ENCODE measurements at places on chromosomes 2 and 18. TPM values are rescaled to one million over a fixed set of nuclear protein-coding genes. Genes with fewer than 3 reads are reported as not detected.

RNF152 gene
- total RNA-seq, result 4.8 TPM

- peak; percentile 51 for DNase-seq
These were observed 108.3 kb downstream of the PIEZO2 start for GRCh38 chr18:11040823-11041656.

- no peak for DNase-seq
These were observed 132.7 kb downstream of the ALPK2 start for GRCh38 chr18:58496231-58496630.

GRCh38 chr2:237892478-237892877, 33.1 kb downstream of the RAMP1 start:
- no peak for DNase-seq

GRCh38 chr18:49050452-49050851, 99.7 kb upstream of the SMAD7 start:
- DNase-seq, result no peak

DNA sequence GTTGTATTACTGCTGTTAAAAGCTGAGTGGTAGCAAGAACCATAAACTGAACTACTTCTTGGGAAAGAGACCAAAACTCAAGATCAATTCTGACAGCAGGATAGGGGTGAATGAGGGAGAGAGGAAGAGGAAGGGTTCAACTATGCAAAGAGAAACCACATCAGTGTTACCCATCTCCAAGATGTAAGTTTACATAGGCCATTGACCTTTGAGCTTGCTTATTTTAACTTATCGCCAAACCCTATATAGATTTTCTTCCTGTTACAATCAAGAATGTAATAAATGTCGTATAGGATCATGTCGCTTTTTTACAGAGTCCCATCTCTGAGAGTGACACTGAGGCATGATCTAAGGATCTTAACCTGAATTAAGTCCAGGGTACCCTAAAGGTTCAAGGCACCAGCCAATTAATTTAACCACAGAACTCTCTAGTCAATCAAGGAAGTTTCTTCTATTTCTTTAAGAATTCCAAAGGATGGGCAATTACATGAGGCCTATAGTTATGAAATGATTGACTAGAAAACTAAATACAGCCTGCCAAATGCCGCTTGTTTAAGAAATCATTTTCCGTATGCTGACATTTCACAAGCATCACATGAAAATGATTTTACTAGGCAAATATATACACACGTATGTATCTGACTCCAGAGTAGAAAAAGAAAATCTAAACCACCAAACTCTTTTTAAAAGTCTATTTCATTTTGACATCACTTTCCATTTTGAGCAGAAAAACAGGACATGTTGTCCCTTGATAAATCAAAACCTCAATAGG, 11.8 kb downstream of the RND3 start:
- DNase-seq, result no peak

DNA sequence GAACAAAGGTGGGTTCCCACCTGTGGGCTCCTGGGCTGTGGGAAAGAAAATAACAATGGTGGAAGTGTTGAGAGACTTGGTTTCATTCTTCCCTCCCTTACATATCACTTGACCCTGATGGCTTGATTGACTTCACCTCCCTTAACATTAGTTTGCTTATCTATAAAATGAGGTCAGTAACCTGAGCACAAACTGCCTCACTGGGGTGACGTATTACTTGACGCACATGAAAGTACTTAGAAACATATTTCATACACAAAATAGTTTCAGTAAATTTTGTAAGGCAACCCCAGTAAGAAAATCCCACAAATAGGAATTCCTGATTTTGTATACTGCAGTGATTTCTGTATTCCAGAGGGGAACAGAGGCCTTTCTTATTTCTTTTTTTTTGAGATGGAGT, 29.4 kb upstream of the LPIN2 start:
- no peak for DNase-seq

DOK1 gene
- total RNA-seq, result 0.84 TPM

DNA sequence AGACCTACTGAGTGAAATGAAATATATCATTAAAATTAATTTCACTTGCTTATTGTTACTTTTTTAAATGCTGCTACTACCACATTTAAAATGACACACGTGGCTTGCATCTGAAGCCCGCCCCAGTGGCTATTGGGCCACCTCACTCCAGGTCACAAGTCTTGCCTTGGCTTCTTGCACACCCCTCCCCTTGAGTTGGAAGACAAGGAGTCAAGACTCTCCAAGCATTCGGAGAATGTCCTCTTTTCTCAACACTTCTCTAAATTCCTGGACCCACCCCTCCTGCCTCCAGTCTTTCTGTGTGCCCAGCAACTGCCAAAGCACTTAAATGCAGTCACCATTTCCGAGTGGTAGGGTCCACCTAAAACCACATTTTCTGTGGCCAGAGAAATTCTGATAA, 73.4 kb downstream of the ZBTB7C start:
- DNase-seq, result no peak

MAP3K19 gene
- total RNA-seq, result not detected

GRCh38 chr18:63619661-63620060, 24.4 kb downstream of the SERPINB4 start:
- DNase-seq, result no peak

DNA sequence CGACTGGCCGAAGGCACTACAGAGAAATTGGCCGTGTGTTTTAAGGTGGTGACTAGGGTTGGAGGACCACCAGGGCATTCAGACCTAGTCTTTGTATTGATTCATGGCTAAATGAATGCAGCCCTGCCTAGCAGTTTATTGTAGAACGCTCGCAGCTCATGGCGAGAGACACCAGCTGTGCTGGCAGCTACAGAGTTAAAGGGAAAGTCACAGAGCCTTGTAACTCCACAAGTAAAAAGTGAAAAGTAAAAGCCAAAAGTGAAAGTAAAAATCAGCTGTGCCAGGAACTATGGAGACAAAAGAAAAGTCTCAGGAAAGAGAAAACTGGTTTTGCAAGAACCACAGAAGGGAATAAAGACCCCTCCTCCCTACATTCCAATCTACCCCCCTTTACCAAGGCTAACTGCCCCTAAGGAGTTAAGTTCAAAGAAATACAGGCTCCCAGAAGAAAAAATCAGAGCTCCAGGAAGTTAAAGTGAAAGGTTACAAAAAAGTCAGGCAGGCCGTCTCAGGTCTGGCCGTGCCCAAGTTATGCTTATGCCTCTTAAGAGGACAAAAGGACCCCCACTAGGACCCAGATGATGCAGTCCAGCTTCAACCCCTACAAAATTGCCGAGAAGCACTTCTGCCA, 46.4 kb upstream of the SELENOI start:
- DNase-seq, result peak; percentile 52

GRCh38 chr2:81853341-81853740, 1548.8 kb upstream of the LRRTM1 start:
- no peak for DNase-seq

- no peak for DNase-seq
These were observed 135.2 kb downstream of the BARD1 start for GRCh38 chr2:214674278-214674677.

ICA1L gene
- 5.7 TPM for total RNA-seq

- no peak for DNase-seq
These were observed 61.3 kb downstream of the IRS1 start for GRCh38 chr2:226738191-226738820.

- DNase-seq, result peak; percentile 12
These were observed 108.6 kb downstream of the COMMD1 start for GRCh38 chr2:62014102-62014501.

- no peak for DNase-seq
These were observed 39.4 kb downstream of the KIF5C start for GRCh38 chr2:148914463-148914862.

DNA sequence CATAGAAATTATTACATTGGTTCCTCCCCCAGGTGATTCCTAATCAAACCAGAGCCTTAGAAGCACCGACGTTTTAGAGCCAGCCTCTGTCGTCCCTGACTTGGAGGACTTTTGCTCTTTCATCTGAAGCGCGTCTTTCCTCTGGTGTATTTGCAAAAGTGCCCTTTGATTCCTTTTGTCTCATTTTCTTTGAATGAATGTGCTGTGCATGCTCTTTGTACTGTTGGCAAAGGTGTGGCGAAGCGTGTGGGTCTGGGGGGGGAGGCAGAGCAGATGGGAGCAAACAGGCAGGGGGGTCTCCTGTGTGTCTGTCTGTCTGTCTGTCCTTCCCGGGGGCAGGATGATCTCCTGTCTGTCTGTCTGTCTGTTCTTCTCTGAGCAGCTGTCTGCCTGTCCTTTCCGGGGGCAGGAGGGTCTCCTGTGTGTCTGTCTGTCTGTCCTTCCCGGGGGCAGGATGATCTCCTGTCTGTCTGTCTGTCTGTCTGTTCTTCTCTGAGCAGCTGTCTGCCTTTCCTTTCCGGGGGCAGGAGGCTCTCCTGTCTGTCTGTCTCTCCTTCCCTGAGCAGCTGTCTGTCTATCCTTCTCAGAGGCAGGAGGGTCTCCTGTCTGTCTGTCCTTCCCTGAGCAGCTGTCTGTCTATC, 205.5 kb upstream of the MYT1L start:
- DNase-seq, result no peak

DNA sequence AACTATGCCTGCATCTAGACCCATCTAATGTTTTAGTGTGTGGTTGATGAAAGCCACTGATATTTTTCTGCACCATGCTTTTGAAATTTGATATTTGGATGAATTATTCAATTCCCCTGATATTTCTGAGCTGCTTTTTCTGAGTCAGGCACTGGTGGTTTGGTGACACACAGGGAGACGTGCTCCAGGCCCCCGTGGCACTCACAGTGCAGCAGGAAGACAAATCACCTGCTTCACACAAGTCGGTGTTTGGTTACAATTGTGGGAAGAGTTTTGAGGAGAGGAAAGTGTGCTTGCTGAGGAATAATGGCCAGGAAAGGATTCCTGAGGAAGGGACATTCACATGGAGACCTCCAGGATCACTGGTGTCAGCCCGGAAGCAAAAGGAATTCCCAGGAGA, 179.7 kb downstream of the ACKR3 start:
- DNase-seq, result peak; percentile 82

GRCh38 chr18:31828613-31829012, 67.9 kb upstream of the SLC25A52 start:
- DNase-seq, result no peak

KCNF1 gene
- not detected for total RNA-seq

- DNase-seq, result no peak
These were observed 77.1 kb downstream of the SMAD4 start for GRCh38 chr18:51107082-51107481.

TMEM163 gene
- not detected for total RNA-seq

DNA sequence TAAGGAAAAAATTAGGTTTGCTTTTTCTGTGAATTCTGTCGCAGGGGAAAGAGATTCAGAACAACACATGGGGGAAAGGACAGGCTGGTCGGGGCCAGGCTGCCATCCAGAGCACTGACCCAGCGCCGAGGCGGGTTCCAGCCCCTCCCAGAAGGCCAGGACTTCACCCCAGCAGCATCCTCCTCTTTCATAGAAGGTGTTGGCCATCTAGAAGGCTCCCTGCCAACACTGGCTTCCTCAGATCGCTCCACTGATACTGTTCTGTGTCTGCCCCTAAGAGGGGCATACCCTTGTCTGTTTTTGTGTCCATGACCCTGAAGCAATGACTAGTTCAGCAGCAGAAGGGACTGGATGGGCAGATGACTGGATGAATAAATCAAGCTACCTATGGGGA, 144.5 kb downstream of the HDAC4 start:
- DNase-seq, result no peak

DNA sequence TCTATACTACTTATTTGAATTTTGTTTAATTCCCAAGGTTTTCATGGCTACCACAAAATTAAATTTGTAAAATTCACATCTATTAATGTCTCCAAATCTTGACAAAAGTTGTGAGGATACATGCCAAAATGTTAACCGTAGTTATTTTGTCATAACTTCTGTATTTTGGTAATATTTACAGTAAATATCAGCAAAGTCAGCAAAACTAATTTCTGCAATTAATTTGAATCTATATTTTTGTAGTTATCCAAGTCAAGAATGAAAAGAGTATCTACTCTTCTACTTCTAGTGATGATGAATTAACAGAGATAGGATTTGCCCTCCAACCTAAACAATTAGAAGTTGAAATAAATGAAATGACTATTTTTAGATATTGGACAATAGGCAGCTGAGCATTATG, 238.9 kb downstream of the CYP26B1 start:
- no peak for DNase-seq

PXDN gene
- 171 TPM for total RNA-seq

Measured in H4 (cell line).